ENCODE measurements at places on chromosomes 11 and 22.
A peak's percentile ranks its signal among the peaks of the same experiment; 100 is the strongest.

- peak; percentile 64 for DNase-seq
Measured at GRCh38 chr11:12207384-12208150, 97.2 kb downstream of the MICAL2 start.

DNA sequence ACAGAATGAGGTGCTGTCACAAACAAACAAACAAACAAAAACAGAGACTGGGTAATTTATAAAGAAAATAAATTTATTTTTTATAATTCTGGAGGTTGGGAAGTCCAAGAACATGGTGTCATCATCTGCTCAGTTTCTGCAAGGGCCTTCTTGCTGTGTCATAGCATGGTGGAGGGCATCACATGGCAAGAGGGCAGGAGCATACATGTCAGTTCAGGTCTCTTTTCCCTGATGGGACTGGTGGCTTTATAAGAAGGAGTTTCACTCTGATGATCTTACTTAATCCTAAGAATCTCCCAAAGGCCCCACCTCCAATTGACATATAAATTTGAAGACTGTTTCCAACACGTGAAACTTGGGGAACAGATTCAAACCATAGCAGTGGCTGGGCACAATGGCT, 135.7 kb downstream of the NECTIN1 start:
- DNase-seq: no peak

DNA sequence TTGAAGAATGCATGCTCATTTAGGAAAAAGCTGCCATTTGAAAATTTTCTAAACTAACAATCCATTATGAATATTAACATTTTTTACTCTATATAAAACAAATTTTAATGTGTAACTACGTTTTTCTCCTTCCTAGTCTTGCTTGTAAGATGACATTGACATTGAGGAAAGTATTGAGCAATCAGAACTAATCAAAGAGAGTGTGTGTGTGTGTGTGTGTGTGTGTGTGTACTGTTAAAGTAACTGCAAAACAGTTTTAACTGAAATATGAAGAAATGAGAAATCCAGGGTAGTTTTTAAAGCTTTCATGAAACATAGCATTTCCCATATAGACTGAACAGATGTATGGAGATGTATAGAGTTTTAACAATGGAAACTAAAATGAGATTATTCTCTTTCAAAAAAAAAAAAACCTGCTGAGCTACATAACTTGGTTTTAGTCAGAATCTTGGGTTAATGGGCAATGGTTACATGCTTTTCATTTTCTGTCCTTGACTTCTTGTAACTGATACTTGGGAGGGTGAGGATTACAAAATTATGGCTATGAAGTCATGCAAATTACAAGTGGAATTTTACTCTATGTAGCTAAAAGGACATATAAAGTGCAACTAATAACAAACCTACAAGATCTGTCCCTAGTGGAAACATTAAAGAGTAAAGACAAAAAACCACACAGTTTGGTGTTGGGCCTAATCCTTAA, 2.0 kb downstream of the PDGFD start:
- no peak for DNase-seq

GRCh38 chr11:87006035-87006434, 31.7 kb upstream of the TMEM135 start:
- no peak for DNase-seq

DNA sequence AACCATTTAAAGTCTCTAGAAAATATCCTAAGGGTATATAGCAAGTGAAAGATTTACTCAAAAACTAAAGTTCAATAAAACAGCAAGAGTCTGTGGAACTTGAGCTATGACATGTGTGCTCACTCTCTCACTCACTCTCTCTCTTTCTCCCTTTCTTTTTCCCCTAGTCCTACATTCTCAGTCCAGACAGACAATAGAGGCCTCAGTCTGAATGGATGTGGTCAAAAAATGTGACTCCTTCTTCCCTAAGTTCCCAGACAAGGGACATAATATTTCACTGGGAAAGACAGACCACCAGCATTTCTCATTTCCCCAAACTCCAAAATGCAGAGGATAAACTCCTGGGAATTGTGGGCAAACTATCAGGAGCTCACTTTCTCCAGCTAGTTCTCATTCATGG, 17.6 kb upstream of the APLNR start:
- no peak for DNase-seq

All from AG08395 (cell line).